Activated T-cell treated with anti-CD3 and anti-CD28 coated beads for 4 hours (primary cell): ENCODE measurements at places on chromosomes 1 and 21.

GRCh38 chr1:111654839-111655238, 35.2 kb downstream of the RAP1A start:
- no peak for DNase-seq

- no peak for DNase-seq
Observed at GRCh38 chr21:34199121-34199910, 125.9 kb downstream of the MRPS6 start.

GRCh38 chr1:91685994-91686393, 185.3 kb downstream of the CDC7 start:
- DNase-seq, result no peak

DNA sequence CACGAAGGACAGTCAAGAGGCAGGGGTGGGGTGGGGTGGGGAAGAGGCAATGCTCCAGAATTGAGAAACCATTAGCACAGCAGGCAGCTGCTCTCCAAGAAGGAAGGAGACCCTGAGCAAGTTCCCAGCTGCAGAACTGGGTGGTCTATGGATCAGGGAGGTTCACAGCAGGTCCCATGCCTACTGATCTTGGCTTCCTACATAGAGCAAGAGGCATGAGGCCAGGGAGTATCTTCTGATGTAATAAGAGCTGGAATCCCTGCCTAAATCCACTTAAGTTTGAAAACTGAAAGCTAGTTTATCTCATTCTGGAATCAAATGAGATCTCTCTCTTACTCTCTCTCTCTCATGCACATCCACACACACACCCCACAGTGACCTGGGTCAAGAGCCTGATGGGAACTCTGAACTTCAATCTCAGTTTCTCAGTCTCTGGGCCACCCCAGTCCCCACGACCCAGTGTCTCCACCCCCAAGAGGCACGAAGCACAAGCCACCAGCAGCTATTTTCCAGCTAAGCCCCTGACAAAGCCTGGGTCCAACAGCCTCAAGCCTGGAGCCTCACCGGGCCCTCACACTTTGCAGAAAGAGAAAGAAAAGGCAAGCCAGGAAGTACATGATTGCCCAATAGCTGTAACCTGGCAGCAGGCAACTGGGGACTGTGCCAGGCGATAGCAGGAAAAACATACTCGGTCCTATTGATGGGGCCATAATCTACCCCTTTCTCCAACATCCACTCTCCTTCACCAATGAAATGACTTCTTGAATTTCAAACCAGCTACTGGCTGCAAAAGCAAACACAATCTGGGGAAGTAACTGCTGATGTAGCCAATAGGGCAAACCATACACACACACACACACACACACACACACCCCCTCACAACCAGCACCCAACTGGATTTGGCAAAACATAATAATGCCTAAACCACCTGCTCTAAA, 2.2 kb downstream of the NUAK2 start:
- no peak for DNase-seq

DNA sequence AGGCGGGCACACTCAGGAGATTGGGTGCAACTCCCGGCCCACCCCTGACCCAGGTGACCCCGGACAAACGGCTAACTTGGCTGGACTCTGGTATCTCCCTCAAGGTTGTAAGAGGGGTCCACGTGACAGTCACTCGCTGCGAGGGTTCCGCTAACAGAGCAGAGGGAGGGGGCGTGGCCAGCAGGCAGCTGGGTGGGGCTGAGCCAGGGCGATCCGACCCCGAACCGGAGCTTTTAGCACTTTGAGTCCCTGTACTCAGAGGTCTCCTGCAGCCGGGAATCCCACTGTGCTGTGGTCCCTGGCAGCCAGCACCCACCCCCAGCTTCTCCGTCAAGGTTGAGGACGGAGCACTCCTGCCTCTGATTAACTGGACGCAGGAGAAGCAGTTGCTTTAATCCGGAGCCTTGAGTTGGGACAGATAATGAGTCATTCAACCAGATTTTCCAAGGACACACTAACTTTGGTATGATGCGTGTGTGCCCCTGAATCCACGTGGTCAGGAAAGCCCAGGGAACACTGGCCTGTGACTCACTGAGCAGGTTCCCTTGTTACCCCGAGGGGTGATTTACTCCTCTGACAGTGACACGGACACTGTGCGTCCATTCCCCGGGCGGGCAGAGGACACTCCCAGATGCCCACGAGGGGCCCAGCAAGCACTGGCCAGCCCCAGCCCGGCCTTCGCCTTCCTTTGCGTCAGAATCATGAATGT, 16.8 kb downstream of the TRPM2 start:
- no peak for DNase-seq

DNA sequence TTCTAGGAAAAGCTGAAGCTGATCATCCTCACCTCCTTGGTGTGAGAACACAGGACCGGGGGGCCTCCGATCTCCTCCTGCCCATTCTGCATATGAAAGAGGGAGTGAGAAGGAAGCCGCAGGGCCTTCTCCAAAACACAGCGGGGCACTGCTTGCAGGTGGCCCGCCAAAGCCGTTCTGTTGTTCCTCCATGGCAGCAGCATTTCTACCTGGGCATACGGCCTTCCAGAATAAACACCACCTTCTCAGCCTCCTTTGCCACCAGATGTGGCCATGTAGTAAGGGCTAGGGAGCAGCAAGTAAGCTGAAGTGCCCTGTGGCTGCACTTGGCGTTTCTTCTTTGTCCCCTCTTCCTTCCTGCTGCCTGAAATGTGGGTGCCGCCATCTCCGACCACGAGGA, 214.9 kb downstream of the TOMM20 start:
- DNase-seq, result no peak

GRCh38 chr1:59499273-59499942, 202.5 kb downstream of the FGGY start:
- DNase-seq, result no peak

DNA sequence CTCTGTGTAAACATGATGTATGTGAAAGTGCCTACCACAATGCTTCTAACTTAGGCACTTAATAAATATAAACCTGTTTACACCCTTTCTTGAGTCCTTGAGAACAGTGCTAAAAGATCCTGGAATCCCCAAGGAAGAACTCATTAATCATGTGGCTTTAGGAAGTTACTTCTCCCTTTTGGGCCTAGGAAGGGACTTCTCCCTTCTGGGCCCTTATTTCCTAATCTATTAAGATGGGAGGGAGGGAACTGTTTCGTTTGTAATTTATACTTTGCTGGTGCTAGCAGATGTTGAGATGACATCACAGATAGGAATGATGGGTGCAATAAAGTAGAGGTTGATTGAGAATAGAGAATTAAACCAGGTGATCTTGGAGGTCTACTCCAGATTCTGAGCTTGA, 1.2 kb downstream of the BTF3L4 start:
- no peak for DNase-seq

GRCh38 chr1:205340676-205341075, 16.0 kb downstream of the KLHDC8A start:
- no peak for DNase-seq

DNA sequence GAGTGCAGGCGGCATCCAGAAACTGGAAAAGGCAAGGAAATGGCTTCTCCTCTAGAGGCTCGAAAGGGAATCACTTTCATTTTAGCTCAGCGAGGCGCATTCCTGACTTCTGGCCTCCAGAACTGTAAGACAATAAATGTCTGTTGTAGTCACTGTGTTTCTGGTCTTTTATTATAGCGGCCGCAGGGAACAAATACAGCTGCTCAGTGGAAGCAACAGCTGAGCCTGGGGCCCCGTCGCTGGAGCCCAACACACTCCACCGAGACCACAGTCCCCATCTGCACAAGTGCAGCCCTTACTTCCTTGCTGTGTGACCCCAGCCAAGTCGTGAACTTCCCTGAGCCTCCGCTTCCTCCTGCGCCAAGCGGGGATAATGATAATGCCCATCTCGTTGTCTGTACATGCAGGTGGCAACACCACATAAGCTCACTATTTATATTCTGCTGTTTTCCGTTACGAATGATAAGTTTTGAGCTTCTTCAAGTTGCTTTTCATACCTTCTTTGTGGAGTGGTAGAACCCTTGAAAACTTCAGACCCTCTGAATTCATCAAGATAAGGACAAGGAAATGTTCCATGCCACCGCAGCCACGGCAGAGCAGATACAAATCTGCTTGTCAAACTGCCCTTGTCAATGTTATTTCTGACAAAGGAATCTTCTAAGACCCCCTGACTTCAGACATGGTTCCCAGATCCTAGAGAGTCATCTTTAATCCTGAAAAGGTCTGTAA, 3.2 kb upstream of the LAPTM5 start:
- no peak for DNase-seq

- DNase-seq, result no peak
Observed at GRCh38 chr21:33293136-33293535, 27.0 kb downstream of the IL10RB start.

DNA sequence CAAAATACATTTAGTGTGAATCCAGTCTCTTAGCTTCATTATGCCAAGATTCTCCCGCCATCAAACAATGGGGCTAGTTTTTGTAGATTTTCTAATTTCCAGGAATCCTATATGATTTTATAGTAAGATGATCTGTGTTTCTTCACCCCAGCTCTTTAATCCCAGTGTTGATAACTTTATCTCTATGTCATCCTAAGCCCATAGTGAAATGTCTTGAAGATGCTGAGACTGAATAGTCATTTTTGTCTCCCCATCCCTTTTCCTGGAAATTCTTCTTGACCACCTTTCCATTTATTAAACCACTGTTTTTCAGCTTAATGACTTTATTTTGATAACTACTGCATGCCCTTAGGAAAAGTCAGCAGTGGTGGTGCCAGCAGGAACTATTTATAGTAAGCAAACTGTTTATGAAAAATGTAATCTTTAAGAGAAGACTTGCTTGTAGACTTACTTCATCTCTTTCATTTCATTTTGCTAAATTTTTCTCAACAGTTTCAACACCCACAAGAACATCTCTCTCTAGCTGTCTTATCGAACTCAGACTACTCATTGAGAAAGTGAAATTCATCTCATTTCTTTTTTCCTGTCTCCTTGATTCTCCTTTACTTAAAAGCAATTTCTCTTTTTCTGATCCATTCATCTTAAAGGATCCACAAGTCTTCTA, 116.6 kb downstream of the NTMT2 start:
- DNase-seq, result no peak

- no peak for DNase-seq
Observed at GRCh38 chr1:2588661-2589430, 2.3 kb downstream of the PRXL2B start.

- DNase-seq, result no peak
Observed at GRCh38 chr1:185654199-185654951, 79.8 kb upstream of the HMCN1 start.

DNA sequence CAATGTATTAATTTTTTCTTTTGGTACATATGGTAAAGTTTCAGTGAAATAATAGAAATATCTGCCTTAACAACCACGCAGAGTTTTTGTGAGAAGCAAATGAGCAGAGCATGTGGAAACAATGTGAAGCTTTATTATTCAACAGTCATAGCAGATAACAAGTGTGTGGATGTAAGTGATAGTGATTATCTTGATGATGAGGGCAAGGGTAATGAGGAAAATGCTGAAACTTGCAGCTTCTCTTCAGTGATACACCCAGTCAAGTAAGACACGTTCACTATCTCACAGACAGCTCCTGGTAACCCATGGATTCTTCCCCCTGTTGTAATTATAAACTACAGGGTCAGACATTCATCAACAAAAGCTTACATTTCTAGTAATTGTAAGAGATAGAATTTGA, 14.6 kb upstream of the OR2L5 start:
- no peak for DNase-seq

DNA sequence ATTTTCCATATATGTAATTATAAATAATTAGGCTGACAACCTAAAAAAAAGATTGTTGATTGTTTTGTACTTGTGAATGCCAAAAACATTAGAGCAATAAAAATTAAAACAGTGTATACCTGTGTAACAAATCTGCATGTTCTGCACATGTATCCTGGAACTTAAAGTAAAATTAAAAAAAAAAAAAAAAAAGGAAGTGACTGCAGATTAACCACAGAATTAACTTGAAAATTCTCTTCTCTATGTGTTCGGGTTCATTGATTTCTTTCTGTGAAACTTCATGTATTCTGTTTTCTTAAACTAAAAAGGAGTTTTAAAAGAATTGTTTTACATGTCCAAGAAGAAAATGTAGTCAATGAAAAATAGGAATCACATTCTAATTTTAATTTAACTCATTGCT, 95.7 kb downstream of the FASLG start:
- DNase-seq, result no peak

- DNase-seq, result no peak
Observed at GRCh38 chr1:209862391-209863356, 34.9 kb downstream of the UTP25 start.

- no peak for DNase-seq
Observed at GRCh38 chr1:168229893-168230292, 4.1 kb downstream of the SFT2D2 start.

DNA sequence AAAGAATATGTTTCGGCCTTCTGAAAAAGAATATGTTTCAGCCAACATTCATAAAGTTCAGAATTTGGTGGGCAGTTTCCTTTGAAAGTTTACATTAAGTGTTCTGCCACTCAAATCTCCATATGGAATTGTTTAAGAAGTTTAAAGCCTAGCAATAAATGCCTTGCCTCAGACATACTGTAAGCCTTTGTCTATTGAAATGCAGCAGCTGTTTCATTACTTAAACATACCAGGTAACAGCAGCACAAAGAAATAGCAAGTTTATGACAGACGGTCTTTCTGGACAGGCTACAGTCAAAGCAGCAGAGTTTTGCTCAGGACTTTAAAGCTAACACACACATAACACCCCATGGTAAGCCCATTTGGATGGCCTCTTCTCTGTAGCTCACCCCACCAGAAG, 38.5 kb upstream of the C1orf105 start:
- no peak for DNase-seq

GRCh38 chr1:200495901-200496300, 86.1 kb upstream of the ZNF281 start:
- no peak for DNase-seq

- DNase-seq, result no peak
Observed at GRCh38 chr21:32102426-32102825, 176.4 kb downstream of the MIS18A start.

DNA sequence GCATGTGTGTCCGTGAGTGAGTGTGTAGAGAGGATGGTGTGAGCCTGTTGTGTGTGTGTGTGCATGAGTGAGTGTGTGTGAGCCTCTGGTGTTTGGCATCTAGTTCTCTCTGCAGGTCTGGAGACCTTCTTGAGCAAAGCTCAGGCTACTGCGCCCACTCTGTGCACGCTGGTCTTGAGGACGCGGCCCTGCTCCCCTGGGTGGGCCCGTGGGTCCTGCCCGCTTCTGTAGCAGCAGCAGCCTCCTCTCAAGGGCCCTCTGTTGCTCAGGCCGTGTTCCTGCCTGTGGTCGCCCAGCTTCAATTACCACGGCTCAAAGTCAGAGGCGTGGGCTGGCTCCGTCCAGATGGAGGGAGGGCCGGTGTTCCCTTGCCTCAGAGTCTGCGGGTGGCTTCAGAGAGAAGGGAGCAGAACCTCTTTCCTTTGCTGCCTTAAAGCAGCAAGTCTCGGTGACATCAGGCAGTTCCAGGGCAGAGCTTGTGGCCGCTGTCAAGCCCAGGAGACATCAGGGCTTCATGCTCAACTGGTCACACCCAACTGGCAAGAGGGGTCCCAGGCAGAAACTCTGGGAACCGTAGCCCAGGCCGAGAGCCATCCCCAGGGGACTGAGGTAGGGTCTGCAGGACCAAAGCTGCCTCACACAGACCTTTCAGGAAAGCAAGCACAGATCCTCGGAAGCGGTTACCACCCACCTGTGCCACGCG, 270.6 kb upstream of the VAMP3 start:
- no peak for DNase-seq
